ENCODE measurements at places on chromosomes 12 and 14.

GRCh38 chr14:72545411-72546311, 348.2 kb downstream of the DPF3 start:
- no peak for DNase-seq

GRCh38 chr14:61533513-61534255, 161.6 kb upstream of the HIF1A start:
- DNase-seq, result no peak

DNA sequence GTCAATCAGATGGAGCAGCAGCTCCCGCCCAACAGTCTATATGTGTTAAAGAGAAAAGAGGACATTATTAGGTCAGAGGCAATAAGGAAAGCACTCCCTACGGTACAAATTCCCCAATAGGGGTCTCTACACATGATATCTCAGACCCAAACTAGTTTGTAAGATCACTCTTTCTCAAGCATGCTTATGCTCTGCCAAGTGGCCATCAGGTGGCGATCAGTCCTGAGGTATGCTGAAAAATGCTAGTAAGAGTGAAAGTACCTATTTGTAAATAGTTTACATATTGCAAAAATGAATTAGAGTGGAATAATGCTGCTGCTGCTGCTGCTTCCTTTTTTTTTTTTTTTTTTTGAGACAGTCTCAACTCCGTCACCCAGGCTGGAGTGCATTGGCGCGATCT, 61.0 kb downstream of the CPM start:
- no peak for DNase-seq

DNA sequence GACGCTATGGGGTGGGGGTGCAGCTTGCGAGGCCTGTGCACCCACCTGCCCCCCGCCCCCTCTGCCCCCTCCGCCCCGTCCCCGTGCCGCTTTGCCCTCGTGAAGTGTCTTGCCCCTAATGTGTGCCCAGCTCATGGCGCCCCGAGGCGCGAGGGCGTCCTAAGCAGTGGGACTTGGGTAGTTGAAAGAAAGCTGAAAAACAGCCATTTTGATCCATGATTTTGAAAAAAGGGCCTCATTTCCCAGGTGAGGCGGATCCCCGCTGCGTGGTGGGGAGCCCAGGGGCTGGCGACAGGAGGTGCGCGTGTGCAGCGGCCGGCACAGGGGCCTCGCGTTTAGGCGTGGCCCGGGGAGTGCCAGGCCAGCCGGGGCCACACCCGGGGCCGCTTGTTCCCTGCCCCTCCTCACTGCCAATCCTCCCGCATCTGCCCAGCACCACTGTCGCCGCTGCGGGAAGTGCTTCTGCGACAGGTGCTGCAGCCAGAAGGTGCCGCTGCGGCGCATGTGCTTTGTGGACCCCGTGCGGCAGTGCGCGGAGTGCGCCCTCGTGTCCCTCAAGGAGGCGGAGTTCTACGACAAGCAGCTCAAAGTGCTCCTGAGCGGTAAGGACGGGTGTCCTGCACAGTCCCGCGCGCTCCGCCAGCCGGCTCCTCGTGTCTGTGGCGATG, 11.8 kb downstream of the ZFYVE21 start:
- DNase-seq, result no peak

DNA sequence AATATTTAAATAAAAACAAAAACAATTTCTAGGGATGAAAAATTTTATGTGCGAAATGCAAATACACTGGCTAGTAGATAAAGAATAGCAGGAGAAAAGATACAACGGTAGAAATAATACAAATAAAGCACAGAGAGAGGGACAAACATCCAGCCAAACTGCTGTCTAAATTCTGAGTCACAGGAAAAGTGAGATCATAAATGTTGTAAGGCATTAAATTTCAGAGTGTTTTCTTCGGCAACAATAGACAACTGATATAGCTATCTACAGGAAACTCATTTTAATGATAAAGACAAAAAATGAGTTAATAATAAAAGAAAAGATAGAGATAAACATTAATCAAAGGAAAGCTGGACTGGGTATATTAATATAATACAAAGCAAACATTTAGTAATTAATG, 122.2 kb downstream of the NTS start:
- DNase-seq, result no peak

DNA sequence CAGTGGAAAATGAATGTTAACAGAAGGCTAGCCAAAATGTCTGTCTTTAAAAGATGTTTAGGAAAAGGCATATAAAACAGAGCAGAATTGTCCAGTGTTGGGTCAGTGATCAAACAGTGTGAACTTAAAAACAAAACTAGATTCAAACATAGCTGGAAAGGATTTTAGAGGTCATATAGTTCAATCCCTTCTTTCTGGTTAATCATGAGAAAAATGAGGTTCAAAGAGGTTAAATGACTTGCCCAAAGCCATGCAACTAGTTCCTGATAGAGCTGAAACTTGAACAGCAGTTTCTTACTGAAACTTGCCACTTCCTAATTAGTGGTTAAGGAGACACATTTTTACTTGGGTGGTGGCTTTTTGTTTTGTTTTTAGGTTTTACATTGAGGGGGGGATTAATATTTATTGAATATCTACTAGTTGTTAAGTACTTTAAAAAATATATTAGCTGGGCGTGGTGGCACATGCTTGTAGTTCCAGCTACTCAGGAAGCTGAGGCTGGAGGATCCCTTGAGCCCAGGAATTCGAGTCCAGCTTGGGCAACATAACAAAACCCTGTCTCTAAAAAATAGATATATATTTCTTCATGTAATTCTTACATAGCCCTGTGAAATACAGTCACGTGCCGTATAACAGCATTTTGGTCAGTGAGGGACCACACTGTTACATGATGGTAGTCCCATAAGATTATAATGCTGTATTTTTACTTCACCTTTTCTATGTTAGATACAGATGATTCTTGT, 20.4 kb downstream of the ACVR1B start:
- no peak for DNase-seq

DNA sequence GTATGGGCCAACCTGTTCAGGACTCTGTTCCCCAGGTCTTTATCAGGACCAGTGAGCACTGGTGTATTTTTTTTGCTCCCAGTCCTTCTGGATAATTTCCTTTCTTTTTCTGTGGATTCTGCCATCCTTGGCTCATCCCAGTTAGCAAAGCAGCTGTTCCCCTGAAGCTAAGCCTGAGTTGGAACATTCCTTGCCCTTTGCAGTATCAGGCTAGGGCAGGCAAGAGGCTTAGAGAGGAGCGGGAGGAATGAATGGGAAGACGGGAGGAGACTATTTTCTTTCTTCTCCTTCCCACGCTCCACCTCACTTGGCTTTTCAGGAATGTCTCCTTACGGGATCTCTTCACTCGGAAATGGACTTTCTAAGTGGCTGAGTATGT, 29.2 kb downstream of the ERG28 start:
- DNase-seq, result no peak

GRCh38 chr14:74221741-74222140, 17.5 kb upstream of the VSX2 start:
- no peak for DNase-seq

DNA sequence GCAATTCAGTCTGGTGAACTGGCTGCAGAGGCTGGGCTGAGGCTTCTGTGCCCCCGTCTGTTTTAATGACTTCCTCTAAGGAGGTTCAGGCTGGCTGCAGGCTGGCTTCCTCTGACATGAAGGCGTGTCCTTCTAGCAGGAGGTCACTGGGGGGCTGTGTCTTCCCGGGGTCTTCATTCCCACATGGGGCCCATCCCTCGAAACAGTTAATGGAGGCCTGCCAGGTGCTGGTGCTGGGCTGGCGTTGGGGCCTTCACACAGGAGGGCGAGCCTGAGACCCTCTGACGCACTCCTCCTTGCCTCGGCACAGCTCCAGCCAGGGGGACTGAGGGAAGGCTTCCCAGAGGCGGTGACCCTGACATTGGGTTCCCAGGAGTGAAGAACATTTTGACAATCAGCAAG, 57.7 kb upstream of the DLK1 start:
- no peak for DNase-seq

GRCh38 chr12:92445253-92446082, 257.3 kb upstream of the PLEKHG7 start:
- DNase-seq, result no peak

- peak; percentile 62 for DNase-seq
Measured at GRCh38 chr14:100072783-100073346, 7.6 kb downstream of the EVL start.

DNA sequence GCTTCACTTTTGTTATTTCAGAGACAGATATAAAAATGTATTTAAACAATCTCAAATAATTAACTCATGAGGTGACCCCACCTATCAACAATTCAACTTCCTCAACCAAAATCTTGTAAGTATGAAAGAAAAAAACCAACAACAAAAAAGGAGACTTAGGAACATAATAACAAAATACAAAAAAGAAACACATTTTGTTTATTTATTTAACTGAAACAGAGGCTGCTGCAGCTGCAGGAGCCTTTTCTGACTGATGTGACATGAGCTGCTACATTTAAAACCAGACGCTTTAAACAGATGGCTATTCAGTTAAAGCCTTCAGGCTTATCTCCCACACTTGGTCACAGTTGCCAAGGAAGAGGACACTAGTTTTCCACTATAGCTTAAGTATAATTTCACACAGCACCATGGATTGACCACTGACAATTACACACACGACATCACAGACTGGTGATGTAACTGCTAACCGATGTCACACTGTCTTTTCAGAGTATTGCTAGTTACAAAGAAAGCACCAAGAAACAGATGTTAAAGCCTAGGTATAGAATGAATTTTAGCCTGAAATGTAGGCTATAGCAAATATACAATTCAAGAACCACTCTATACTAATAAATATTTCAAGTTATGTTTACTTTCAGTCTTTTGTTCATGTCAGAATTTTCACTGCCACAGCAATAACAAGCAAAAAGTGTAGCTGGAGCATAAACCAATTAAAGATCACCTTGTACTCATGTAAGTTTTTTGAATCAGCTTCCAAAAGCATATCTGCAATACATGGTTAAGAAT, 113.0 kb downstream of the MED13L start:
- no peak for DNase-seq

GRCh38 chr12:68868043-68868790, 60.2 kb downstream of the MDM2 start:
- DNase-seq, result no peak

DNA sequence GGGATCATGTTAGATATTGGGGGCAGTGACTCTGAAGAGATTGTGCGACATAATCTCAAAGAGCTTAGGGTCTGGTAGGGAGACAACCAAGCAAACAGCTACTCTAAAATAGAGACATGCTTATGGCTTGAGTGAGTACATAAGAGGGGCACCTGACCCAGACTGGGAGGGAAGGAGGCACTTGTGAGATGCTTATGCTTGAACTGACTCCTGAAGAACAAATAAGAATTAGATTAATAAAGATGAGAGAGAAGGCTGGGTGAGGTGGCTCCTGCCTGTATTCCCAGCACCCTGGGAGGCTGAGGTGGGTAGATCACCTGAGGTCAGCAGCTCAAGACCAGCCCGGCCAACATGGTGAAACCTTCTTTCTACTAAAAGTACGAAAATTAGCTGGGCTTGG, 19.1 kb downstream of the TMTC2 start:
- no peak for DNase-seq

DNA sequence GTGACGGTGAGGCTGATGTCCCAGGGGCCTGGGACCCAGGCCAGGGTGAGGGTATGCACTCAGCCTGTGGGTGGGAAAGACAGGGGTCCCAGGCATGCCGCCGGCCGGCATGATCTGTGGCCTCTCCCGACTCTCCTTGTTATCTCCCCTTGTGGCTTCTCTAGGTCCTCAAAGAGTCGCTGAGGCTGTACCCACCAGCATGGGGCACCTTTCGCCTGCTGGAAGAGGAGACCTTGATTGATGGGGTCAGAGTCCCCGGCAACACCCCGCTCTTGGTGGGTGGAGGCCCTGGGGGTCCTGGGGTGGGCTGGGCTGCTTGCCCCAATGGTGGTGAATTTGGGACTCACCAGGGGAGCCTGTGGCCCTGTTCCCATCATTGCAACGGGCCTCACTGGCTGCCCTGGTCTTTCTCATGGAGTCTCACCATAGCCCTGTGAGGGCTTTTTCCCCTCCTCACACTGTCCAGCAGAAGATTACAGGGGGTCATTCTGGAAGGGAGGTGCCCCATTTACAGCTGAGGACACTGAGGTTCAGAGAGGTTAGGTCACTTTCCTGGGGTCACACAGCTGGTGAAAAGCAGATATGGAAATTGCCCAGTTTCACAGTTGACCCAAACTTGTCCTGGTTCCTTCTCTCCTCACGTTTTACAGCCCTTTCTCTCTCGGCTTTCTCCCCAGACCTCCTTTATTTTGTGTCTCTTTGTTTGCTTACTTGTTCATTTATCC, 37.9 kb downstream of the CYP46A1 start:
- no peak for DNase-seq

- DNase-seq, result no peak
Measured at GRCh38 chr14:82094829-82095345, 561.2 kb upstream of the SEL1L start.

DNA sequence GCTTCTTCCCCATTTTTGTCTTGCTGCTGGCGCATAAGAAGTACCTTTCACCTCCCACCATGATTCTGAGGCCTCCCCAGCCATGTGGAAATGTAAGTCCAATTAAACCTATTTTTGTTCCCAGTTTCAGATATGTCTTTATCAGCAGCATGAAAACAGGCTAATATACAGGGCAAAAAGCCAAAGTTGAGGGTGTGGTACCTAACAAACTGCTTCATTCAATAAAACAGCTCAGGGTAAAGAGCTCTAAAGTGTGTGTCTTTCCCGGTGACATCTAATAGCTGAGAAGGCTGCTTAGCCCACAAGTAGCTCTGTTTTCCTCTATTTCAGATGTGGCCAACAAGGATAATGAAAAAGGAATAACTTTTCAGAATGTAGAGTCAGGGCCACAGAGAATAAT, 76.7 kb upstream of the SLC8A3 start:
- no peak for DNase-seq

- no peak for DNase-seq
Measured at GRCh38 chr14:32047791-32048190, 29.3 kb upstream of the ARHGAP5 start.

DNA sequence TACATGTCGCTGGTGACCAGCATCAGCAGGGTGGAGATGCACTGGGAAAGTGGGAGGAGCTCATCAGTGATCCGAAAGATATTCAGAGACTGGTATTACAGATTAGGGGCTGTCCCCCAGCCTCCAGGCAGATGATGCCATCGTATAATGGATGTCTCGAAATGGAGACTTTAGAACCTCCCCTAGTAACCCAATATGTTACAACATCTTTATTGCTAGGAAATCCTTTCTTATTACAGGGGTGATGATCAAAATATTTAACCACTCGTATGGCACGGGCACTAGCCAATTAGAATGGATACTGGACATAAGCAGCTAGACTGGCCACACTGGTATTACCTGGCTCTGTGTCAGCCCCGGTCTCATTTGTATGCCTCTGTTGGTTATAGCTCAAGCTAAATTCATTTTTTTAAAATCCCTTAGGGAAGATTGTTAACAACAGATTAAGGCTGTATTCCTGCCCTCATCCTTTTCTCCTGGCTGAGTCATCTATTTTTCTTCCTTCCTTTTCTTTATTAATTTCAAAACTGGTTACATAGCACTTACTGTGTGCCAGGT, 10.8 kb upstream of the CEBPE start:
- DNase-seq, result no peak

DNA sequence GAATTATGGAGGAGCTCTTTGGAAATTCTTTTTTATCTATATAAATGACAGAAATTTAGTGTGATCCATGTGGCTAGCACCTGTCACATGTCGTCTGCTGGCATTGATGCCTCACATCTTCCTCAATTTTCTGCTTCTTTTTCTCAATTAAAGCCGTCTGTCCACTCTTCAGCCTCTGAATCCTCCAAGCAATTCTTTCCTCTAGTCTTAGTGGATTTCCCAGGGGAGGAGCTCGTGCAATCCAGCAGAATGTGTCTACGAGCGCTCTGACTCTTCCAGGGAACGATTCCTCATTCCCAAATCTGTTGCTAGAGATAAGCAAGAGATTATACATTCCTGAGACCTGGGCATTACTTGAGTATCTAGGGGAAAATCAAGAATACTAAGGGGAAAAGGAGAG, 176.6 kb downstream of the EMP1 start:
- no peak for DNase-seq

Measured in effector CD4-positive, alpha-beta T cell (primary cell).